A549 treated with Mapracorat at 1 μM for 4 hours (cell line): ENCODE measurements at places on chromosomes 4 and X. TPM values are rescaled to one million over a fixed set of nuclear protein-coding genes. Genes with fewer than 3 reads are reported as not detected.

ABCG2 gene
- 17.1 to 18.0 TPM (median 17.4 TPM) in 5 replicates for total RNA-seq

CRLF2 gene
- total RNA-seq = 0.69 to 1.1 TPM (median 0.77 TPM) in 5 replicates

XIAP gene
- 20.7 to 31.6 TPM (median 24.6 TPM) in 5 replicates for total RNA-seq

APBB2 gene
- total RNA-seq = 7.2 to 12.3 TPM (median 8.5 TPM) in 5 replicates

SPANXN2 gene
- total RNA-seq = not detected in 5 replicates

DUSP9 gene
- total RNA-seq = 0.89 to 1.9 TPM (median 1.4 TPM) in 5 replicates
